GM12864 (cell line): ENCODE measurements at places on chromosomes 13 and 19.
A peak's percentile ranks its signal among the peaks of the same experiment; 100 is the strongest.

DNA sequence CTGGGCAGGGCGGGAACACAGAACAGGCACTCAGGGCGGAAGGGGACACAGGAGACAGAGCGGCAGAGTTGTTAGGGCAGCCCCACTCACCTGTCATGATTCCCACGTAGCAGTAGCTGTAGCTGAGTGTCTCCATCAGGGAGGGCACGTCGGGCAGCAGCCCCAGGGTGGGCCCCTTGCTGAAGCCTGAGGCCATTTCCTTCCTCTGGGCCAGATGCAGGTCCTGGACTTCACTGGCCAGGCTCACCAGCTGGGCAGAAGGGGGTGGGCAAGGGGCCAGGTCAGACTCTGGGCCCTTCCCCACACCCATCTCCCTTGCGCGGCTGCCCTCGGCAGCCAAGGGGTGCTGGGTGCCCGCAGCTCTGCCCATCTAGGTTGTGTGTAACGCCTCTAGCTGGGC is 5.9 kb downstream of the MBOAT7 start:
- no peak for DNase-seq

DNA sequence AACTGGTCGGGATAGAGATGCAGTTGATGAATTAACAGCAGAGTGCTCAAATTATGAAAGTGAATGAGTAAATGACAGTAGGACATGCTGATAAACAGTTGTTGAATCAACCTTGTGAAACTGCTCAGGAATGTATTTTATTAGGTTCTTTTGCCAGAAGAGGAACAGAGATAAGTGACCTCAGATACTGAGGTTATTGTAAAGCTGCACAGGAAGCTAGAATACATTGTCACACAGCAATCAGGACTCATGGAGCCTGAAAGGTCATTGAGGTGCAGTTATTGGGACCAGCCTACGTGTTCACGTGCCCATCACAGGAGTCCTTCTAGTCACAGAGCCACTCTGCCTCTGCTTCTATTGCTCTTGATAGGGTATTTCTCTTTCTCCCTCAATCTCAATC is 47.5 kb upstream of the MED4 start:
- DNase-seq, result peak; percentile 30

- no peak for DNase-seq
Measured at GRCh38 chr13:95360052-95360451, 58.8 kb upstream of the ABCC4 start.

DNA sequence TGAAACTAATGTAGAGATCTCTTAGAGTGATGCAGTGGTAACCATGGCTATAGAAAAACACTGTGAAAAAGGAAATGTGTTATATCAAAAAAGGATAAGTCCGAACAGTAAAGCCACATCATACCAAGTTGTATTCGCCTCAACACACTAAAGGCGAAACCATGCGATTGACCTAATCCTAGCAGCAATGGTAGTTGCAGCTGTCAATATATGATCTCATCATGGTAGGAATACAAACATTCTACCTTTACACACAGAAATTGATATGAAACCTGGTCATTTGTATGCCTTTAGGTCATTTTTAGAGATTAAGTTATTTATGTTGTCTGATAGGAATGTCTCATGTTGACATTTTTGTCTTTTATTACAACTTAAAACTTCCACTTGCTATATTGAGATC is 271.9 kb downstream of the SLITRK6 start:
- DNase-seq, result no peak

- DNase-seq, result no peak
Measured at GRCh38 chr13:62176051-62176450, 760.4 kb upstream of the PCDH20 start.

GRCh38 chr13:52862358-52863206 is 14.1 kb upstream of the PCDH8 start:
- DNase-seq, result no peak

DNA sequence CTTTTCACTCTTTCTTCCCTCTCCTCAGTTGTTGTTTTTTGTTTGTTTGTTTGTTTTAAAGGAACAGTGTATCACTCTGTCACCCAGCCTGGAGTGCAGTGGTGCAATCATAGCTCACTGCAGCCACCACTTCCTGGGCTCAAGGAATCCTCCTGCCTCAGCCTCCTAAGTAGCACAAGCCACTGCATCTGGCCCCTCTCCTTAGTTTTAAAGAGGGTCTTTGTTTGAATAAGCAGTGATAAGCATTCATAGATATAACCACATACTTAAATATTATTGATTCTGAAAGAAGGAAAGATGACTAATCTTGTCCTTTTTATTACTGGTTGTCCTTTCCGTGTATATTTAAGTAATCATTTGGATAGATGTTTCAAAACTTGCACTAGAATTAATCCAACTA is 26.7 kb downstream of the ERCC5 start:
- DNase-seq, result no peak

DNA sequence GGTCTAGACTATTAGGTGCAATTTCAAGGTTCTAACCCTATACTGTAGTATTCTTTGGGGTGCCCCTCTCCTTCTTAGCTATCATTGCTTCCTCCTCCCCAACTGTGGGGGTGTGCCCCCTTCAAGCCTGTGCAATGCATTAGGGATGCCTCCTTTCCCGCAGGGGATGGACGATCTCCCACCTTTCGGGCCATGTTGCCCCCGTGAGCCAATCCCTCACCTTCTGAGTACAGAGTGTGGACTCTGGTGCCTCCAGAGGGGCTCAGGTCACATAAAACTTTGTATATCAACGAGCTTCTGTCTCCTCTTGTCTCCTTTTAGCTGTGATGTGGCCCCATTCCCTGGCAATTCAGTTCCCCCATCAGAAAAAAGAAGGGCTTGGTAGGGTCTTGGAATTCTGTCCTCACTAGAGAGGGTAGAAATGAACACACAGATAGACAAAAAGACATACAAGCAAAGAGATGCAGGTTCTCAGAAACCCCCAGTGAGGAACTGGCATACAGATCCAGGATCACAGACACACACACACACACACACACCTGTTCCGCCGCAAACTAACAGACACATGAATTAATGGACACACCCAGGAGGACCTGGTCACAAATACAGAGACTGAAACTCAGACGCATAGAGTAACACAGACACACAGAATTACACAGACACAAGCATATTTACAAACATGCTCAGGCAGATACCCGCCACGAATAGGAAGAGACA is 2.5 kb upstream of the HNRNPUL1 start:
- DNase-seq, result no peak

- no peak for DNase-seq
Measured at GRCh38 chr13:29129616-29130015, 309.5 kb downstream of the MTUS2 start.

GRCh38 chr19:32287086-32287485 is 58.3 kb upstream of the ZNF507 start:
- no peak for DNase-seq

DNA sequence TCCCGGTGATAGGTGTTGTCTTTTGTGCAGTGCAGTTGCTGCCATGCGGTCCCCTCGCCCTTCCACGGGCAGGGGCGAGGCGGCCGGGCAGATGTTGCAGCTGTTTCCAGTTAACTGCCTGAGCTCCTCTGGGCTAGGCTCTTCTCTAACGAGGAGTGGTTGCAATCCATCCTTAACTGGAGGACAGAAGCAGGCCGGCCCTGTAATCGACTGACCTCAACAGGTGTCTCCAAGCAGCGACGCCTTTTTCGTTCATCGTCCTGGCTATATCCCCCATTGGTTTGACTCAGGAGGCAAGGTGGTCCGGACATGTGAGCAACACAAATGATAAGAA is 1.9 kb upstream of the TSC22D1 start:
- no peak for DNase-seq

GRCh38 chr13:77729502-77730221 is 32.2 kb downstream of the SLAIN1 start:
- DNase-seq, result peak; percentile 60

DNA sequence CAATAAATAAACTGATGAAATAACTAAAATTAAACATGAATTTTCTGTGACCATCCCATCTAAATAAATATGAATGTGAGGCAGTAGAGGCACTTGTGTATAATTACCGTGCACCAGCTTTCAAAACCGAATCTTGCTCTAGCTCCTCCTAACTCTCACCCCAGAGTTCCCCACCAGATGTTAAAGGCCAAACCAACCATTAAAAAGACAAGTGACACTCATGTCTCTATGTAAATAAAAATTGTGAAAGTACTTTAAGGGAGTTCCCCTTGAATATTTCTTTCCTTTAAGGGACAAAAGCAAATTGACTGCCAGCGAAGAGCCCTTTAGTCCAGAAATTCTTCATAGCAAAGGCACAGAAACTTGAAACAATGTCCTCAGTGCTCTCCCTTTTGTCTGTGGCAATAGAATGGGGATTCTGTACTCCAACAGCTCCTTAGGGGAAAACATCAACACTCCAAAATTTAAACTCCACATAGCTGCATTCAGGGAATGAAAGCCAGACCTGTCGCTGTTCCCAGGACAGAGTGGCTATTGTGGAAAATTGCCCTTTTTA is 101.7 kb upstream of the SOX21 start:
- DNase-seq, result no peak

DNA sequence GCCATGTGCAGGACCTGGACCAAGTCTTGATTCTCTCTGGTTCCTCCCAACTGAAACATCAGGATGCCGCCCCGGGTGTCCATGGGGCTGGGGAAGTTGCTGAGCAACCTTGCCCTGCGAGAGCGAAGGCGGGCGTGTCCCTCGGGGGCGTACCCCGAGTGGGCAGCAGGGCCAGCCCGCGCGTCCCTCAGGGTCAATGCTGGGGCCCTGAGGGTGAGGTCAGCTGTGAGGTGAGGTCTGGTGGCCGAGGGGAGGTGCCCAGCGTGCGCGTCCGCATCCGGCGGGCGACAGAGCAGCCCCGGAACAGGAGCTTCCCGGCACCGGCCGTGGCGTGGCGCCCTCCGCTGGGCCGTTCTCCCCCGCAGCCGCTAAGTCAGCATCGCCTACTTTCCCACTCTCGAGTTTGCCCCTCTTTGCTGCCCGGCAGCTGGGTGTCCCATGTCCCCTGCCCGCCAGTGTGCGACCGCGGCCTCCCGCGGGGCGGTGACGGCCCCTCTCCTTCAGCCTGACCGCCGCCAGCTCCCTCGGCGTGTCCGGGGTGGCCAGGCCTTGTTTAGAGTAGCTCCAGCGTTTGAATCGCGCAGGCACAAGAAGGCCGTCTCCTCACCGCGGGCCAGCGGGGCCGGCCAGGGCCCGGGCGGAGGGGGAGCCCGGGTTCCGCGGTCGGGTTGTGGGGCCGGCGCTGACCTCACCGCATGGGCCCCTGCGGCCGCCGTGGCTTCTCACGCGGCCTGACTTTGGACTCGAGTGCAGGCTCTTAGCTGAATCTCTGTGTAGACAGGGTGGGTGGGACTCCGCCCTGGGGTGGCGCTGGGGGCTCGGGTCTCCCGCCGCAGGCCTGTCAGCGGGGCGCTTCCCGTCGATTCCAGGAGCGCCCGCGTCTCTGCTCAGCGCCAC is 33.0 kb downstream of the GJA3 start:
- no peak for DNase-seq

DNA sequence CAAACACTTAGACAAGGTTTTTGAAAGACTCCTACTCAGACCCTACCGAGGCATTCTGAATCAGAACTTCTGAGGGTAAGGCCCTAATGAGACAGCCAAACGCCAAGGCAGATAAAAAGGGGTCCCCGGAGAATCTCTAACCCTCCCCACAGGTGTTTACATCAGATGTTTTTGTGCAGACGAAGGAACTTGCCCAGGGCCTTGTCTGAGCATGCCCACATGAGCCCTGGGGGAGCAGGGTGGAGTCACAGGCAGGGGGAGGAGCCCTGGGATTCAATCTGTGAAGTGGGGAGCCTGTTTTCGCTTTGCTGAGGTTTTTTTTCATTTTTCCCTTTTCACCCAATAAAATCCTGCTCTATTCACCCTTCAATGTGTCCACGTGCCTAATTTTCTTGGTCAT is 61.6 kb upstream of the MED4 start:
- DNase-seq, result no peak

DNA sequence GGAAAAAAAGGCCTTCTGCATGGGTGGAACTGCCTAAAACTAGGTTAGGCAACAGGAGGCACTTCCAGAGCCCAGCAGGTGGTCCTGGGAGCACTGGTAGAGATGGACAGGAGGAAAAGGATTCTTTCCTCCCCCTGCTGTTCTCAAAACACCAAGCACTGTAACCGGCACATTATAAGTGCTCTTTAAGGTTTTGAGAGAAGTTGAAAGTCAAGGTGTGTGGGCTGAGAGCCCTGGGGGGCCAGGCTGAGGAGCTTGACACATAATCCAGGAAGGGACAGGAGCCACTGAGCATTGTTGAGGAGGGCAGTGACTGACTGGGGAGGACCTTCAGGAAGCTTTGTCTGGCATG is 32.3 kb downstream of the SPATA13 start:
- no peak for DNase-seq

- no peak for DNase-seq
Measured at GRCh38 chr13:29500386-29500785, 95.1 kb downstream of the SLC7A1 start.

GRCh38 chr19:48244281-48244680 is 11.4 kb downstream of the CARD8 start:
- DNase-seq, result no peak

GRCh38 chr13:93549326-93550005 is 322.9 kb downstream of the GPC6 start:
- DNase-seq, result no peak

GRCh38 chr13:74450525-74450845 is 316.3 kb upstream of the KLF12 start:
- no peak for DNase-seq

GRCh38 chr13:29369060-29369743 is 226.3 kb downstream of the SLC7A1 start:
- DNase-seq, result no peak

GRCh38 chr13:39226359-39226758 is 188.1 kb downstream of the NHLRC3 start:
- no peak for DNase-seq

- no peak for DNase-seq
Measured at GRCh38 chr13:43360892-43361610, 337.7 kb downstream of the DNAJC15 start.

DNA sequence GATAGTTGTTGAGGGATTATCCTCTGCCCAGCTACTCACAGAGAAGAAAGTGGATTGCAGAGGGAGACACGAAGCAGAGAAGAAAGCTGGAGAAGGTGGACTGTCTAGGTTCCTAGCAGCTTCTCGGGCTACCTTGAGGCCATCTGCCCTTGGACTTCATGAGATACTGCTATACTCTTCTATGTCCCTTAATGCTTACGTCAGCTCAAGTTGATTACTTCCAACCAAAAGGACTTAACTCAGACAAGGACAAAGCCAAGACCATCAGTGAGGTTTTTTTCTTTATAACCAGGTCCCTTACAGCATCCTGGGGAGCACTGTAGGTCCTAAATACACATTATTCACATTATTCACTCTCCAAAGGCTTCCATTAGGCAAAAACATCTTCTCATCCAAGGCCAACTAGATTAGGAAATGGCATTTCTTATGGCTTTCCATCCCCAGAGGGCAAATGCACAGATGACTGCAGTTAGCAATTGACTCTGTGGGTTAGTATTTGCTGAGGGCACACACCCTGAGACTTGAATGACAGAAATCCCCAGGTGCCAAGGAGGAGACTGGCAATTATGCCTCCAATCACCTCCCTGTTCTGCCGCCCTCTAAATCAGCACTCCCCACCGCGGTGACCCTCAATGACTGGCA is 4.1 kb upstream of the UBE2L5 start:
- no peak for DNase-seq

- no peak for DNase-seq
Measured at GRCh38 chr13:49315756-49316482, 68.2 kb downstream of the CDADC1 start.
